ENCODE measurements at places on chromosomes 5 and 9. TPM values are rescaled to one million over a fixed set of nuclear protein-coding genes. Genes with fewer than 3 reads are reported as not detected.

DNA sequence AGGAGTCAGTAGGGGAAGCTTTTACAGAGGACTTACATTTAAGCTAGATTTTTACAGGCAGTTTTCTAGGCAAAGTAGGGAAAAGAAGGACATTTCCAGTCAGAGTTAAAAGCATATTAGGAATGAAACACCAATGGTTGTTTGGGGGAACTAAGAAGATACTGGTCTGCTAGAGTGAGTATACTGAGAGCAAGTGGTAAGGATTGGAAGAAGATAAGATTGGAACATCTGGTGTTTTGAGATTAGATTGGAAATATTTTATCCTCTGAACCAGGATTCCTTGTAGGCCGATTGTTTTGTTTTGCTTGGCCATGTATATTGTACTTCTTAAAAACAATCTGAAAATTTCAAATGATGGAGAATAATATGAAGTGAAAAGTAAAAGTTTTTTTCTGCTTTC lies 7.7 kb downstream of the FBXO38 start:
- no peak for DNase-seq
- H3K4me1 ChIP-seq: peaks cover 18% of the 10 kb centered on the region
- H3K36me3 ChIP-seq: peaks cover 18% of the 10 kb centered on the region
- H3K27me3 ChIP-seq: no peaks in the 10 kb centered on the region

- H3K4me1 ChIP-seq: peaks cover 4% of the 10 kb centered on the region
- H3K27me3 ChIP-seq: peaks cover 39% of the 10 kb centered on the region
- H3K4me3 ChIP-seq: no peak overlapping the region
- DNase-seq: no peak
Observed at GRCh38 chr5:127513408-127513970, 4.0 kb upstream of the PRRC1 start.

Gene PRDM9
- 0.12 TPM for total RNA-seq

GRCh38 chr5:159262472-159262858 lies 625 bp upstream of the UBLCP1 start:
- peak; percentile 53 for DNase-seq
- H3K27me3 ChIP-seq: no peaks in the 10 kb centered on the region
- H3K4me3 ChIP-seq: peak overlapping the region; percentile 95
- H3K36me3 ChIP-seq: no peaks in the 10 kb centered on the region
- peak overlapping the region; percentile 97 for H3K27ac ChIP-seq
- peaks cover 15% of the 10 kb centered on the region for H3K4me1 ChIP-seq

Gene PTGDS
- total RNA-seq: not detected

GRCh38 chr5:81192373-81192750 lies 40.8 kb upstream of the CKMT2 start:
- H3K36me3 ChIP-seq: no peaks in the 10 kb centered on the region
- H3K27ac ChIP-seq: no peak overlapping the region
- no peak for DNase-seq
- H3K4me1 ChIP-seq: no peaks in the 10 kb centered on the region
- 0 out of 2 replicates have a peak, but pooled peaks cover 3% of the 10 kb centered on the region for H3K27me3 ChIP-seq

All from PC-3 (cell line).